Activated CD8-positive, alpha-beta memory T cell treated with anti-CD3 and anti-CD28 coated beads, Interleukin-2, amount 50 U/mL, for 48 hours (primary cell): ENCODE measurements at places on chromosomes 5 and 9.

GRCh38 chr5:170302653-170303501 is 5.3 kb upstream of the LCP2 start:
- peak; percentile 76 for DNase-seq

DNA sequence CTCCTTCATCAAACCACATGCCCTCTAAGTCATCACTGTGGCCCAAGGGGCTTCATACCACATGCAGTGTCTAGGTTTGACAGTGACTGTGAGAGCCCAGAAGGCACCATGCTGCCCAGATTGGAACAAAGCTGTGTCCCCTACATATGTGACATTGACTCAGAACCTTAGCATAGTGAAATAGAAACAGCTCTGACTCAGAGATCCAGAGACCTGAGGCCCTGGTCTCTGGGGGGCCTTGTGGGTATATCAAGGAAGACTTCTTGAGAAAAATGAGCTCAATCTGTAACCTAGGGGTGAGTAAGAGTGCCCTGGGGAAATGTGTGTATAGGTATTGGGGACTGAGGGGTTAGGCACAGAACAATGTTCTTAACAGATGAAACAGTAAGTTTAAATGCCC is 7.1 kb upstream of the ENTREP1 start:
- peak; percentile 57 for DNase-seq

GRCh38 chr9:86983620-86984259 is 36.4 kb upstream of the GAS1 start:
- DNase-seq = no peak

DNA sequence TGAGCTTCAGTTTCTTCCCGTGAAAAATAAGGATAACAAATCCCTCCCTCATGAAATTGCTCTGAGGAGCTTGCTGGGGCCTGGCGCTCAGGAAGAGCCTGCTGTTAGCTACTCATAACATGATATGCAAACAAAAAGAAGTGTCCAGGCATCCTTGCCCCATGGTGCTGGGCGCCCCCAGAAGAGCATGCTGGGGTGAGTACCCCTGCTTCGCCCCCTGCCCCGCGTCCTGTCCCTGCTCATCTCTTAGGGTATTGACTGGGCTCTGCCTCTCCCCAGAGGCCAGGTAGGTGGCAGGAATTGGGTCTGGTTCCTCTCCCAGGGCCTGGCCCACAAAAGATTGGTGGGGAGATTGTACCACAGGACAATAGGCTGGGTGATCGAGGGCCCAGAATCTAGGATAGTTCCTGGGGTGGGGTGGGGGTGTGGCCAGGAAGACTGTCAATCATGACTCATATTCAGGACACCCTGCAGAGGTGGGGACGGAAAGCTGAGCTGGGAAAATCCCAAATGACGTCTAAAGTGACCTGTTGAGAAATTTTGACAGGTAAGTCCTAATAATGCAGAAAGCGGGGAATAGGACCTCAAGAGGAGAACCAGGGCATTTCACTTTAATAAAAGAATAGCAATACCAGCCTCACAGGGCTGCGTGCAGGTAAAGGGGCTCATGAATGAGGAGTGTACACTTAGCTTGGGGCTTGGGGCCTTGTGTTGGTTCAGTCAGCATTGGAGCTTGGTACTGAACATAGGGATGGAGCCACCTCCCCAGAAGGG is 8.9 kb downstream of the PITX1 start:
- no peak for DNase-seq

GRCh38 chr5:125530833-125531615 is 784.6 kb upstream of the ZNF608 start:
- DNase-seq = no peak

DNA sequence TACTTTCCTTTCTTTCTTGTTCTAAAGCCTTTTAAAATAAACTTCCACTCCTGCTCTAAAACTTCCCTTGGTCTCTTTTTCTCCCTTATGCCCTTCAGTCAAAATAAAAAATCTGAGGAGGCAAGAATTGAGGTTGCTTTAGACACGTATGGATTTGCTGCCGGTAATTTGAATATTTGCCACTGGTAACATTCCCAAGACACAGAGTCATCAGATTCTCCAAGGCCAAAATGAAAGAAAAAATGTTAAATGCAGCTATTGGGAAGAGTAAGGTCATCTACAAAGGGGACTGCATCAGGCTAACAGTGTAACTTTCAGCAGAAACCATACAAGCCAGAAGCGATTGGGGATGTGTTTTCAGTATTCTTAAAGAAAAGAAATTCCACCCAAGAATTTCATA is 311.1 kb downstream of the CDH18 start:
- no peak for DNase-seq

GRCh38 chr9:33273972-33274328 is 9.1 kb downstream of the CHMP5 start:
- DNase-seq = no peak

GRCh38 chr9:31492229-31492628 is 892.2 kb upstream of the ACO1 start:
- no peak for DNase-seq

GRCh38 chr9:82124090-82124489 is 135.5 kb downstream of the SPATA31D1 start:
- DNase-seq = no peak

DNA sequence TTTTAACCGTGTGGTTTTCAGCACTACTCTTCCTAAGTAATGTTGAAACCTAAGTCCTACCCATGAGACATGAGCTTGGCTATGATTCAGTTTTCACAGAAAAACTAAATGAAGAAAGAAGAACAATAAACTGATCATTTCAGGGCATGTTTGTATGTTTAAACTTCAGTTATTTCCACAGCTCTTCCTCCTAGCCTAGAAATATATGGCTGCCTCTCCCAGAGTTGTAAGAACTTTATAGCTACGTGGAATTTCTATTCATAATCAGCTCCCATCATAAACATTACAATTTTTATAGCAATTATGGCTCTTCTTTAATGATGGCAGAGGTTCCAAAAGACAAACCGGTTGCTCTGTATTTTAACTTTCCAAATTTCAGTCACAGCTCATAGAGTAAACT is 314.7 kb upstream of the ADAMTSL1 start:
- no peak for DNase-seq

DNA sequence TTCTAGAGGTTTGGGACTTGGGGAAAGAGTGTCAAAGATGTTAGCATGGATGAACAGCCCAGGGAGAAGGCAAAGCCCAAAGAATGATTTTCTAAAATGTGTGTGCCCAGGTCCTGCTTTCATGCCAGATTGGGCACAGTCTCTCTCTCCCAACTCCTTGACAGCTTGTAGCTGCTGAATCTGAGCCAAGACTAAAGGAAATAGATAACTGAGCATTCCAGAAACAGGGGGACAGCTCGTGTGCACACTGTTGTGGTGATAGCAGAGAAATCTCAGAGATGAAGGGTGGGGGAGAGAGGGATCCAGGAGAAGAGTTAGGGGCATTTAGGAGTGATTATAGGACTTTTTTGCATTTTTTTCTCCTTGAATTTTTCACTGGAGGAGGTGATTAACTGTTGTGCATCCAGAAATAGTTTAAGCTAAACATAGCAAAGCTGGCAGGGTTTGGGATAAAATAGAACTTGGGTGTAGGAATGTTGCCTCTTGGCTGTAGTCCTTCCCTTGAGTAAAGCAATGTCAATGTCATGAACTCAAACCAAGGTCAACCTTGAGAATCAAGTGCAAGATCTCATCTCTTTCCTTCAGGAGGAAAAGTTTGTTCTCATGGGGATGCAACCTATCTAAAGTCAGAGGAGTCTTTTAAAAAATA is 245.9 kb downstream of the SH3GL2 start:
- no peak for DNase-seq

- peak; percentile 92 for DNase-seq
These were observed 2.4 kb downstream of the SAPCD2 start for GRCh38 chr9:137067860-137068538.

DNA sequence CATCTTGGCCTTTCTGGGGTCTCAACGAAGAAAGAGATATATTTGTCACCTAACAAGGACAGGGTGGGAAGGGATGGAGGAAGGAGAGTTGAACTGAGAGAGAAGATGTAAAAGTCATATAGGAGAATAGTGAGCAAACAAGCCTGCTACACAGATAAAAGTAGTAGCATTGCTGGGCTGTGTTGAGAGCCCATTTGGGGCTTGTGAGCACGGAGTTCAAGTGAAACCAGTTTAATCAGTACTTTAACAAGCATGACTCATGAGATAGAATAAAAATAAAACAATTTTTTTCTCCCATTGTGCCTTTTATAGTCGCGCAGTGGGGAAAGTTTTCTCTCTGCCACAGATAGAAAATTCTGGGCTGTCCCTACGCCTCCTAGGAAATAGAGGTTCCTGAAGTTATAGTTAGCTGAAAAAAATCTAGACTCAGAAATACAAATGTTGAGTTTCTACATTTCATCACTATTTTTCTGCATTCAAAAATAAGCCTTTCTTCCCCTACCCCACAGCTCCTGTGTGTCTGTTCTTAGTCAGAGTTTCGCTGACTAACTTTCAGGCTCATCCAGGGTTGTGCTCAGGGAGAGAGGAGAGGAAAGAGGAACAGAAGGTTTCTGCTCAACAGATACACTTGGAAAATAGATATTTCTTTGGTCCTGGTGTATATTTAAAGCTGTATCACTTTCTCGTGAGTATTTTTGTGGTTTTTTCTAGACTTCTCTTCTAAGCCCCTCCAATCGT is 395.8 kb upstream of the ADAMTSL1 start:
- DNase-seq = no peak

- no peak for DNase-seq
These were observed 301.1 kb downstream of the EFNA5 start for GRCh38 chr5:107369622-107370021.

DNA sequence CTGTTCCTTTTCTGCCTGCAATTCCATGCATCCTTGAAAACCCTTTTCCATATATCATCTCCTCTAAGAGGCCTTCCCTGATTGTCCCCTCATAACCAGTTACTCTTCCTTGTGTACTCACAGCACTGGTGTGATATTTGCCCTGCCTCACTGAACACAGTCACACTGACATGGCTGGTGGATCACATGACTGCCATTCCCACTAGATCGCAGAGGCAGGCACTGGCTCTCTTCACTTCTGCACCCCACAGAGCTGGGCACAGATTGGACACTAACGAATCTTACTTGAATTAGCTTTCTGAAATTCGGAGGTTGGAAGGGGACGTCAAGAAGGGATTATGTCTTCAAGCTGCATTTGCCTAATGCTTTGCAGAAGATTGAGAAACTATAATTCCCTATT is 208.0 kb downstream of the PAPPA start:
- DNase-seq = no peak

- DNase-seq = no peak
These were observed 279.0 kb downstream of the MLLT3 start for GRCh38 chr9:20343325-20343724.

DNA sequence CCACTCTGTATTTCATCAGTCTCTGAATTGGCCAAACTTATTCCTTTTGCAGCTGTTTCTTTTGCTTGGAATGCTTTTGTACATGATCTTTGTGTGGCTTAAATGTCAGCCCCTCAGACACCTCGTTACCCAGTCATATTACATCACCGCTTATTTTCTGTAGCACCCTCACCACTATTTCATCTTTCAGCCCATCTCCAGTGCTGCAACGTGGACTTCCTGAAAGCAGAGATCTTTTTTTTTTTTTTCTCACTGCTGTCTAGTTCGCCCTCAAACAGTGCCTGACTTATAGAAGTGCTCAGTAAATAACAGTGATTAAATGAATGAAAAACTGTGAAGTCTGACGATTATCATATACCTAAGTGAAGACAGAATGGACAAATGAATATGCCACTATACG is 835 bp downstream of the SRA1 start:
- peak; percentile 28 for DNase-seq

- no peak for DNase-seq
These were observed 10.4 kb downstream of the CCL28 start for GRCh38 chr5:43401827-43402226.

GRCh38 chr5:68339921-68340321 is 124.4 kb downstream of the PIK3R1 start:
- no peak for DNase-seq

DNA sequence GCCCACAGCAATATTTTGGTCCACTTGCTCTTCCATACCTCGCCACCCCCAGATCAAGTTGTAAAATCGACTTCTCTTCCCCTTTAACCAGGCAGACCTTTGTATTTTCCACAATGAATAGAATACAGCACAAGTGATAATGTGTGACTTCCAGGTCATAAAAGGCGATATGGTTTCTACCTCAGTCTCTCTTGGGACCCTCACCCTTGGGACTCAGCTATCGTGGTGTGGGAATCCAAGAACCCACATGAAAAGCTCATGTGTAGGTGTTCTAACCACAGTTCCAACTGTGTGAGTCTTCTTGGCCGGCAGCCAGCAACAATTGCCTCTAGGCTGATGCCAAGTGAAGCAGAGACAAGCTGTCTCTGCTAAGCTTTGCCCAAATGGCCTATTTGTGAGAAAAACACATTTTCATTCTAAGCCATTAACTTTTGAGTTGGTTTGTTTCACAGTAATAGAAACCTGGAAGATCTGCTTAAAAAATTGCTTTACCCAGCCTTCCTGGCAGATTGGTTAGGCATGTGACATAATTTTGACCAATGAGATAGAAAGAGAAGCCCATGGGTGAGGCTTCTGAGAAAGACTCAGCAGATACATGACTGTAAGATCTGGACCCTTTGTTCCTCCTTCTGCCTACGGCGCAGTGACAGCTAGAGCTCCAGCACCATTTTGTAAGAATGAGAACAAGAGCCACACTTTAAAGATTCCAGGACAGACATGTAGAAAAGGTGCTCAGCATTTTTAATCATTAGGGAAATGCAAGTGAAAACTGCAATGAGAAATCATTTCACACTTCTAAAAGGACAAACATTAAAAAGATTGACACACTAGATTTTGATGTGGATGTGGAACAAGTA is 18.3 kb upstream of the MLLT3 start:
- peak; percentile 83 for DNase-seq

GRCh38 chr9:90970608-90971007 is 169.0 kb downstream of the SYK start:
- no peak for DNase-seq
